ENCODE measurements at places on chromosomes 3 and 15.

- no peak for DNase-seq
These were observed 66.8 kb upstream of the BLM start for GRCh38 chr15:90650117-90650955.

DNA sequence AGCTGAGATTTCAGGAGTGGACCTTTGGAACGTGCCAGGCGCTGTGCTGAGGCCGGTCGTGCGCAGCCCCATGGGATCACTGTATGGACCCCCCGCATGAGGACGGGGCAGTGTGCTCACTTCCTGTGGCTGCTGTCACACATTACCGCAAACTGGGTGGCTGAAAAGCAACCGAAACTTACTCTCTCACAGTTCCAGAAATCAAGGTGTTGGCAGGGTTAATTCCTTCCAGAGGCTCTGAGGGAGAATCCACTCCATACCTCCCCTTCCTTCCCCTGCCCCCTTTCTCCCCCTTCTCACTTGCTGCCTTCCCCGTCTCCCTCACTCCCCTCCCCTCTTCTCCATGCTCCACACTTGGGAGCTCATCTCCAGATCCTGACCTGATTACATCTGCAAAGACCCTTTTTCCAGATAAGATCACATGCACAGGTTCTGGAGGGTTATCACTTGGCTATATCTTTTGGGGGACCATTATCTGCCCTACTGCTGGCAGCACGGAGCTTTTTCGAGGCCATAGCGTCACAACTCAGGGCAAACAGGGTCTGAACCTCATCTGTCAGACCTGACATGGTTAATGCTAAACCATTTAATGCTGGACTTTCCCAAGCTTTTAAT is 41.2 kb downstream of the KLF13 start:
- DNase-seq = no peak

DNA sequence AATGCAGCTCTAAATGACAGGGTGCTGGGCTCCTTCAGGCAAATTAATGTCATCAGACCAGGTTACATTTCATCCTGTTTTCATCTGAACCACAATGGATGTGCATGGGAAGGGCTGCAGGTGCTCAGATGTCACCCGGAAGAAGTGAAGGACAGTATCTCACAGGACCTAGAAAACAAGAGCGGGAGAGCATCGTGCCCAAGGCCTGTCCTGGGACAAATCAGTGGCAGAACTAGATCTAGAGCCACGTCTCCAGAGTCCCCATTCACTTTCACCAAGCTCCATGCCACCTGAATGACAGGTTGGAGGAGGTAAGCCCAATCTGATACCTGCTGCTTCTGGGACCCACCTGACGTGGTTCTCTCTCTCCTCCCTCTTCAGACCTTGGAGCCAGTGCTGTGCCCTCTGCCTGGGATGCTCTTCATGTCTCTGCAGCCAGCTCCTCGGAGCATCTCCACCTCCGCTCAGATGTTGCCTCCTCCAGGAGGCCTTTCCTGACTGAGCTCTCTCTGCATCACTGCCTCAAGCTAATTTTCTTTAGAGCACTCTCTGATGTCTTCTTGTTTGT is 77.3 kb downstream of the CPN2 start:
- no peak for DNase-seq

GRCh38 chr3:98784042-98784441 is 20.9 kb downstream of the ST3GAL6 start:
- DNase-seq = no peak

DNA sequence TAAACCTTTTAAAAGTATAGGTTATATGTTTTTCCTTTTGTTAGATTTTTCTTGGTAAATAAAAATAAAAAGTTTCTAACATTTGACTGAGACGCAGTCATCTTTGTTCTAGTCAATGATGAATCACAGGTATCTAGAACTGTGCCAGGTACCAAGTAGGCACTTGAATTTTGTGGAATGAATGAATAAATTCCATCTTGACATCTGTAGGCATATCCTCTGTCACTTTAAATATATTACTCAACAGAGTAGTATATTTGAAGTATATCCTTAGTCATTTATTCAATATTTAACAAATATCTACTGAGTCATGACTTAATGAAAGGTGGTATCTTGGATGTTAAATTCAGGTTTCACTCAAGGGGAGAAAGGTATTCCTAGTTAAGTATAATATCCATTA is 828.4 kb downstream of the TUSC7 start:
- DNase-seq = no peak

DNA sequence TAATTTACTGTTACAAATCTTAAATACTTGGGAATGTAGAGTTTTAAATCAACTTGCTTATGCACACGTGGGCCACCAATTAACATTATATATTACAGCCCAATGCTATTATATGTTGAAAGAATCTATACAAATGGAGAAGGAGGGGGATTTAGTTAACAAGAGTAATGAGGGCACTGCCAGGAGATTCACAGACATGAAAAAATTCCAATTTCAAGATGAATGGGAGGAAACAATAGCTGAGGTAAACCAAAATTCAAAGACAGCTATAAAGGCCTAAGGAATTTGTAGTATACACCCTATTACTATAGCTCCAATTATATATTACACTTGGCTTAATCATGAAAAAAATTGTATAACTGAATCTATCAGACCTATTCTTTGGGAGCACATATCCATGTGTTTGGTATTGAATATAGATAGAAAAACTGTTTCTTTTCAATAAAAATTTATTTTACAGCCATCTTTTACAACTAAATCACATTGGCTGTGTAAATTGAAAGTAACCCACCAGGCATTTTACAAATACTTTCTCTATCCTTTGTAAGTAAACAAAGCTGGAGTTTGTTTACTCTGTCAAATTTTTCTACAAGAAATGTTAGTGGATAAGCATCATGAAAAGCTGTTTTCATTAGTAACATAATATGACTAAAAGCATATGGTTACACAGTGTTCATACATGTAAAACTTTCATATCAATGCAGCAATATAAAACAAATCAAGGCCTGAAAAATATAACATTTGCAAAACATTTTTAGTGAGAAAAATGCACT is 1045.8 kb downstream of the ROBO1 start:
- DNase-seq = no peak

DNA sequence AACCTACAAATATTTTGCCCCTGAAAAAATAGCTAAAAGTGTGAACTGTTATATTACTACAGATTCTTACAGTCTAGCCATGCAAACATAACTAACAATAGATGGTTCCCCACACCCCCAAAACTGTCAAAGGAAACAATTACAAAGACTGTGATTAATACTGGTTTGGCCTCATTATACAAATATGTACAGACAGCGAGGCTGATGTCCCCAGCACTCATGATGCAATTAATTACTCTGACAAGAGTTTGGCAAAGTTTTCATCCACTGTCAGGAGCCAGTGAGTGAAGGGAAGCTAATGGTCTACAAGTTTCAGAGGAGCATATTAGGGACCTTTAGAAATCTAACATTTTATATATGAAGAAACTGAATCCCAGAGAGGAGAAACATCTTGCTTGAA is 61.0 kb downstream of the HMG20A start:
- no peak for DNase-seq

- no peak for DNase-seq
These were observed 69.2 kb downstream of the ABHD5 start for GRCh38 chr3:43759938-43760337.

DNA sequence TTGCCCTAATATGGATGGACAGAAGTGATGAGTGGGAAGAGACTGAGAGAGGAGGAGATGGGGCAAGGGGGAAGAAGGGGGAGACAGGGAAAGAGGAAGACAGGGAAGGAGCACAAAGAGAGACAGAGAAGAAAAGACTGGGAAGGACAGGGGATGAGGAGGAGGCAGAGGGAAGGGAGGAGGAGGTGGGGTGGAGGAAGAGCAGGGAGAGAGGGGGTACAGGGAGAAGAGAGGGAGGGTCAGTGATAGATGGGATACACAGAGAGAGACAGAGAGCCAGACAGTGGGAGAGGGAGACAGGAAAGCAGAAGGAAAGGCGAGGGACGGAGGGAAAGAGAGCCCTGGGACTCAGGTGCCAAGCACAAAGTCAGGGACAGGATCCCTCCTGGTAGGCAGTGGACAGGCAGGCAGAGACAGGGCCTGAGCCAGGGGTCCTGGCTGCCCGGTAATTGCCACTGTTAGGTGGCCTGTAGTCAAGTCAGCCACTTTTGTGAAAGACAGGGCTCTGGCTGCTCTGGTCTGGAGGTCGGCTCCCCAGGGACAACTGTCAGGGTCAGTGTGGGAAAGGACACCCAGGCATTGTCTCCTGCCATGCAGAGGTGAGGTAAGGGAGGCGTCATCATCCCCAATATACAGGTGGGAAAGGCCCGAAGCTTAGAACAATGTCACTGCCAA is 9.8 kb downstream of the VILL start:
- DNase-seq = no peak

DNA sequence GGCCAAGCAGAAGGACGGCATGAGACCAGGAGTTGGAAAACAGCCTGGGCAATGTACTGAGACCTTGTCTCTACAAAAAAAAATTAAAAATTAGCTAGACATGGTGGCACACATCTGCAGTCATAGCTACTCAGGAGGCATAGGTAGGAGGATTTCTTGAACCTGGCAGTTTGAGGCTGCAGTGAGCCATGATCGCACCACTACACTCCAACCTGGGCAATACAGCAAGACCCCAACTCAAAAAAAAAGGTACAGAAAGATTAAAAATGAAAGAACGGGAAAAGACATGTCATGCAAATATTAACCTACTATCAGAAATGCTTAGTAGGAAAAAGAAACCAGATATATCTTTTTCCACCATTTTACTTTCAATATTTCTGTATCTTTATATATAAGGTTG is 99.6 kb upstream of the ATP11B start:
- no peak for DNase-seq

DNA sequence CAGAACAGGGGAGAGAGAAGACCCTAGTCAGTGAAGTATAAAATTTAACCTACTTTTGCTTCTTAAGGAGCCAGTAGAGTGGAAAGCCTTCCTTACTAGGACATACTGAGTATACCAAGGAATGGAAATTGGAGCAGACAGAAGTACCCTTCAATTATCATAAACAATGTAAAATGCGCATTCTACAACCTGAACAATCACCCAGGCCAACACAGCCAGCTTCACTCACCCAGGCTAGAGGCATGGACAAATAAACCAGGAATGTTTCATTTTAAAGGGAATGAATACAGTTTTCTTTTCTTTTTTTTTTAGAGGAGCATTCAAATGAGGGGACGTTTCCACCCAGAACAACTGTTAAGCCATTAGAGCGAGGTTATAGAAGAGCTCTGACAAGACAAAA is 41.9 kb upstream of the PLXND1 start:
- DNase-seq = no peak

DNA sequence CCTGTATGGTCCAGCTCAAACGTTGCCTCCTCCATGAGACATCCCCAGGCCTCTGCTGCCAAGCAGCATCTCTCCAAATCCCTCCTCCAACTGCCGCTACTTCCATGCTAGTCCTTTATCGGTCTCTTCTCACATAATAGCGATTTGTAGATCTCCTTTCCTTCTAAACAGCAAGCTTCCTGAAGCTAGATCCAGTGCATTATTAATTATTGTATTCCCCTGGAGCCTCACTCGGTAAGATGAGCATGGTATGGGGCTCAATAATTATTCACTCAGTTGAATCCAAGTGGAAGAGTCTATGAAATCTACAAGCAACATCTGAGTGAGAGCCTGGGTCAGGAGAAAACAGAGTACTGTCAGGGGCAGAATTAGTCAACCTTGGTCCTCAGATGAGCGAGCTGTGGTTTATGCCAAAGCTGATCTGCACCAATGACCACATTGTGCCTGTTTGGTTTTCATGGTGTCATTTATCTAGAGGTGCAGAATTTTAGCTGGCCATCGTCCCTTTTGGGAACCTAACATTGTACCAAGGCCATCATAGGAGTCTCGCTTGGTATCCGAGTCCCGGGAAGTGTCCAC is 93.8 kb upstream of the UBE2E1 start:
- no peak for DNase-seq

DNA sequence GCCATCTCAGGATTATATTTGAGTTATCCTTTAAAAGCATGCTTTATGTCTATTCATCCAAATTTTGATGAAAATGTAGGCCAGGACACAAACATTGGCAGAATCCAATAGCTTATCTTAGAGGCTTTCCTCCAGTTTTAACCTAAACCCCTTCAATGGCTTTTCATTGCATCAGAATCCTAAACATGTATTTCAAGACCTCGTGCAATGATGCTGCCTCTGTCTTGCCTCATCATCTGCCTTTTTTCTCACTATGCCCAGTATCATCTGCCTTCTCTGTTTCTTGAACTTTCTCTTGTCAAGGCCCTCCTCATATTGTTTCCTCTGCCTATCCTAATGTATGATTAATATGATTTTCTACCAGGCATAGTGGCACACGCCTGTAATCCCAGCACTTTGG is 76.1 kb upstream of the MAP4 start:
- no peak for DNase-seq

GRCh38 chr3:69531576-69532546 is 146.0 kb upstream of the FRMD4B start:
- DNase-seq = no peak
